G401 (cell line): ENCODE measurements at places on chromosomes 4 and X. TPM values are rescaled to one million over a fixed set of nuclear protein-coding genes. Genes with fewer than 3 reads are reported as not detected.

DNA sequence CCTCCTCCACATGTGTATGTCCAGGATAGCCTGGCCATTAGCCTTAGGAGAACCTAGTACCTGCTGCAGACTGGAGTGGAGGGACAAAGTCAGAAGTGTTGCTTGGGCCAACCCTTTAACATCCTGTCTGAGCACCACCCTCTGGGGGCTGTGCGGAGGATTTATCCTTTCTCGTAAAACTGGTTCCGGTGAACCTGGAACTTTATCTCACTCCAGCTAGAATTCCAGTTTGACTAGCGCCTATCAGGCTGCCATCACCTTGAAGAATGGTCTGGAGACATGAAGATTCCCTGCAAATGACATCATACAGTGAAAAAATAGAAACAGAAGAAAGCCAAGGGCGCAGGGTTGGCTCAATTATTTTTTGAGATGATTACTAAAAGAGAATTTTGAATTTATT, 4.0 kb downstream of the TCEAL8 start:
- DNase-seq = no peak

DNA sequence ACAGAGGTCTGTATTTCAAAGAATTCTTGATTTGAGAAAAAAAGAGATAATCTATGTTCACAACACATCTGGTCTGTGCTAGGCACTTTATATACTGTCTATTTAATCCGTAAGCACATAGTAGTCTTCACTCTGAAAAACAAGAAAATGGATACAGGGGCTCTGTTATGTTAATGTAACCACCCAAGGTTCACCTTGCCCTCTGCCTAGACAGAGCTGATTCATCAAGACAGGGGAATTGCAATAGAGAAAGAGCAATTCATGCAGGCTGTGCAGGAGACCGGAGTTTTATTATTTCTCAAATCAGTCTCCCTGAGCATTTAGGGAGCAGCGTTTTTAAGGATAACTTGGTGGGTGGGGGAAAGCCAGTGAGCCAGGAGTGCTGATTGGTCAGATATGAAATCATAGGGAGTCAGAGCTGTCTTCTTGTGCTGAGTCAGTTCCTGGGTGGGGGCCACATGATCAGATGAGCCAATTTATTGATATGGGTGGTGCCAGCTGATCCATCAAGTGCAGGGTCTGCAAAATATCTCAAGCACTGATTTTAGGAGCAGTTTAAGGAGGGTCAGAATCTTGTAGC, 92.9 kb upstream of the TNIP3 start:
- DNase-seq = no peak

DNA sequence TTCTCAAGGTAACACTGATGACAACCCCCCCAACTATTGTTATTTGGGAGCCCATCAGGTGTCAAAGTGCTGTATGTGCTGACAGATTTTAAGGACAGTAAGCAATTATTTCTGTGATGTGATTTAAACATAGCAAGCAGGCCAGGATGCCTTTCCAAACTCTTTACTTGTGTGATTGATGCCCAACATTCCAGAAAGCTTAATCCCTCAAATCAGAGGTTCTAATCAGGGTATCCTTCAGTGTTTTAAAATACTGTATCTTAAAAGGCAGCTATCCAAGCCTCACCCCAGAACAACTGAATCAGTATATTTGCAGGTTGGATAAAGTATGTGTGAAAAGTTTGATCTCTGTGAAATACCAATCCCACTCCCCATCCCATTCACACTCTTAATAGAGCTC, 119.7 kb downstream of the GASK1B start:
- DNase-seq = no peak

GRCh38 chr4:15989424-15989823, 26.4 kb upstream of the FGFBP2 start:
- DNase-seq = peak; percentile 14

GRCh38 chr4:86272669-86273068, 87.2 kb downstream of the MAPK10 start:
- no peak for DNase-seq

TCP11X2 gene
- not detected in 2 replicates for total RNA-seq

DNA sequence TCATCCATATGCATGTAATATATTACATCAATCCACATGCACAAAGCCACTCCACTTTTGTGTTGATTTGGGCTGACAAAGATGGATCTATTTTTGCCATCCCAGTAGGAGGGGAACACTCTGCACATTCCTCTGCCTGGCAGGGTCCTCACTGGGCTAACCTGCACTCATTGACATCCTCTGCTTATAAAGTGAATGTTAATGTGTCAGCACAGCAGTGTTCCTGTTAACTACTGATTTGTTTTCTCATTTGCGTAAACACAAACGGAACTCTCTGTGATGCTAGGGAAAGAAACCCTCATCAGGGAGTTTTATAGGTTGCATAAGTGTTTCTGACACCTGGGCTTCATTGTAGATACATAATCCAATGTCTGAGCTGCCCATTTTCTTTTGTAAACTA, 826.0 kb downstream of the RAB28 start:
- no peak for DNase-seq

PRR32 gene
- total RNA-seq = not detected in 2 replicates

DNA sequence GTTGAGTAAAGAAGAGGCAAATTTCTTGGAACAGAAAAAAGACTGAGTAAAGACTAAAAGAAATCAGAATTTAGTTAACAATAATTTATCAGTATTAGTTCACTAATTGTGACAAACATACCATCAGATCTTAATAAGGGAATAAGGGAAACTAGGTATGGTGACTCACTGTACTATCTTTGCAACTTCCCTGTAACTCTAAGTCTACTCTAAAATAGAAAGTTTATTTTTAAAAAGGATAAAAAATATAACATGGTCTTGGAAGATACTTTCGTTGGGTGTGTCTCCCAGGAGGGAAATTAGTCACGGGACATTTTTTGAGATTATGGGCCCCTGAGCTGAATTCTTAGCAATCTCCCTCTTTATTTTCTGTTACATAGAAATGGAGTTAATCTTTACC, 97.3 kb downstream of the EMCN start:
- peak; percentile 11 for DNase-seq

DNA sequence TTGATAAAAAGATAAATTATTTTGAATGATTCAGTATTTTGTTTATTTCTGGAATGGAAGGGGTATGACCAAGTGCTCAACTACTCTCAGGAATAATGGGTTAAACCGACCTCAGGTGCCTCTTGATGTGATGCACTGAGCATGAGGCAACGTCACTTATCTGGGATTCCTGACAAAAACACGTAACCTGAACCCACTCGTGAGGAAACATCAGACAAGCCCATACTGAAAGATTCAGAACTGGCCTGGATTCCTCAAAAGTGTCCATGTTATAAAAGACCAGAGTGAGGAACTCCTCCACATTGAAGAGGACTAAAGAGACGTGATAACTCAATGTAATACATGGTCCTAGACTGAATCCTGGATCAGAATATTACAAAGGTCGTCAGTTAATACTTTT, 144.0 kb downstream of the FNIP2 start:
- DNase-seq = no peak

NR3C2 gene
- not detected in 2 replicates for total RNA-seq

PLK4 gene
- 6.3 and 16.6 TPM in 2 replicates for total RNA-seq
